ENCODE measurements at places on chromosomes 5 and 9.

- DNase-seq = no peak
These were observed 69.0 kb upstream of the TNFAIP8 start for GRCh38 chr5:119286511-119287488.

DNA sequence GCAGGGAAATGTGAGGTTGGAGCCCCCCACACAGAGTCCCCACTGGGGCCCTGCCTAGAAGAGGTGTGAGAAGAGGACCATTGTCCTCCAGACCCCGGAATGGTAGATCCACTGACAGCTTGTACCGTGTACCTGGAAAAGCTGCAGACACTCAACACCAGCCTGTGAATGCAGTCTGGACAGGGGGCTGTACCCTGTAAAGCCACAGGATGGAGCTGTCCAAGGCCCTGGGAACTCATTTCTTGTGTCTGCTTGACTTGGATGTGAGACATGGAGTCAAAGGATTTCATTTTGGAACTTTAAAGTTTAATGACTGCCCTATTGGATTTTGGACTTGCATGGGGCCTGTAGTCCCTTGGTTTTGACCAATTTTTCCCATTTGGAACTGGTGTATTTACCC lies 535.0 kb upstream of the MEF2C start:
- no peak for DNase-seq

DNA sequence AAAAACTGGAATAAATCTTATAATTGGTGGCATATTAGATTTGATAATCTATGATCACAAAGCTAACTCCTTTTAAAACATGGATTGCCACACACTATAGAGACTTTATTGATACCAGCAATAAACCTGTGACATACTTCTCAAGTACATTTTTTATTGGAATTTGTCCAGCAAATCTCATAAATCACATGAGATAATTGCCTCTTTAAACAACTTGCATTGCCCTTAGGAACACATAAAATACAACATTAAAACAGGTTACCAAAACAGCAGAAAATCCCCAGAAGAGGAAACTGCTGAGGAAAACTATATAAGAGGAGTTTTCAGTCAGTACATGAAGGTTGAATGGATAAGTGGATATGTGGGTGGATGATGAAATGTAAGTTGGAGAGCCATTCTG lies 124.6 kb downstream of the SNCAIP start:
- no peak for DNase-seq

- DNase-seq = no peak
These were observed 1150.6 kb downstream of the DTWD2 start for GRCh38 chr5:117837786-117838185.
